ENCODE measurements at places on chromosomes 3 and 15.

- no peak for DNase-seq
Measured at GRCh38 chr15:27019687-27020086, 48.7 kb downstream of the GABRG3 start.

- no peak for DNase-seq
Measured at GRCh38 chr3:133384331-133385027, 15.4 kb upstream of the BFSP2 start.

- DNase-seq: no peak
Measured at GRCh38 chr3:11463591-11463990, 180.1 kb downstream of the VGLL4 start.

GRCh38 chr3:89654031-89654430 lies 546.6 kb downstream of the EPHA3 start:
- DNase-seq: no peak

DNA sequence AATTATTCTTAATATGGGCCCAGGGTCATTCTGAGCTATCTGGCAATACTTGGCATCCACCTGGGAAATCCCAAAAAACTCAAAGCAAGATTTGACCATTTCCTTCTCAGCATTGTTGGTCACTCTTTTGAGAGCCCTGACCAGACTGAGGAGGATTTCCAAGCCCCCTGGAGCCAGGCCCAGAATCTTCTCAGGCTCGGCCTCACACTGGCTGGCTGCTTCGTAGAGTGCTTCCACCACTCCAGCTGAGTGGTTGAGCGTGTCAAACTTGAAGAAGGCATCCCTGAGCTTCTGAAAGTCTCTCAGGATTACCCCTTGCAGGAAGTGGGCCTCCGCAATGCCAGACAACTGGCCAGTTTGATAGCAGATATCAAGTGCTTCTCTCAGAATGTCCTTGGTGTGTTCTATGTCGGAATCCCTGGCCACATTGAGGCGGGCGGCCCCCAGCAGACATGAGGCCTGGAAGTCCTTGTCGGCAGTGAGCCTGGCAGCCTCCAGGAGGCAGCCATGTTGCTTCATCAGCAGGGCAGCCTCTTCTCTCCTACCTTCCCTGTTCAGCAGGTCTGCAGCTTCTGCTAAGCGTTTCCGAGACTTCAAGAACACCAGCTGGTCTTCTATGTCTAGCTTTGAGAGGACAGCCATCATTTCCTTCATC lies 68.9 kb upstream of the DCLK3 start:
- no peak for DNase-seq

GRCh38 chr3:152202976-152203626 lies 65.6 kb upstream of the MBNL1 start:
- DNase-seq: no peak

DNA sequence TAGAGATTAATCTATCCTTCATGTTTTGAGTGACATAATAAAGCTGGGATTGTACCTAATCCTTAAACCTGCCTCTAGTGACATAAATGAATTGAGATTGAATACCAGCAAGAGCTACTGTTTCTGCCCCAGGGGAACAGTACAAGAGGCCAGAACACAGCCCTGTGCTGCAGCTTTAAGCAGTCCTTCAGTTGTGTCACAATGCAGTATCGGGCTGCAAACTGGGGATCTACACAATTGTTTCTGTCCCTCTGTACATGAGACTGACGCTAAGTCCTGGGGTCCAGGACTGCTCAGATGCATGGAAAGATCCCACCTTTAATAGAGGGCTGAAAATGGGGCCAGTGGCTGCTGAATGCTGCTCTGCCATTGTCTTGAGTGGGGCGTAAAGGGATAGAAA lies 87.5 kb downstream of the MINAR1 start:
- no peak for DNase-seq

- DNase-seq: no peak
Measured at GRCh38 chr3:183591881-183592521, 36.5 kb upstream of the KLHL6 start.
